ENCODE measurements at places on chromosomes 11 and 22. TPM values are rescaled to one million over a fixed set of nuclear protein-coding genes. Genes with fewer than 3 reads are reported as not detected.

The NXPE1 gene
- not detected for total RNA-seq

GRCh38 chr11:76234416-76235232 lies 28.3 kb upstream of the WNT11 start:
- H3K4me1 ChIP-seq: peaks cover 33% of the 10 kb centered on the region
- peaks cover 30% of the 10 kb centered on the region for H3K27me3 ChIP-seq
- peak; percentile 27 for DNase-seq
- peaks cover 7% of the 10 kb centered on the region for H3K36me3 ChIP-seq
- peak overlapping the region; percentile 97 for H3K4me3 ChIP-seq

GRCh38 chr11:114066046-114066648 lies 6.6 kb downstream of the ZBTB16 start:
- no peak overlapping the region for H3K4me3 ChIP-seq
- no peaks in the 10 kb centered on the region for H3K36me3 ChIP-seq
- peaks cover 3% of the 10 kb centered on the region for H3K27me3 ChIP-seq

GRCh38 chr11:61712846-61713245 lies 32.7 kb downstream of the DAGLA start:
- H3K36me3 ChIP-seq: no peaks in the 10 kb centered on the region

The DNAJB13 gene
- 0.36 TPM for total RNA-seq

GRCh38 chr22:22237521-22237920 lies 7.1 kb upstream of the VPREB1 start:
- H3K27ac ChIP-seq: no peak overlapping the region
- H3K27me3 ChIP-seq: peaks cover 9% of the 10 kb centered on the region
- H3K36me3 ChIP-seq: peaks cover 4% of the 10 kb centered on the region
- H3K4me3 ChIP-seq: no peak overlapping the region
- DNase-seq: no peak

The CRYAB gene
- total RNA-seq: not detected

- H3K36me3 ChIP-seq: peaks cover 5% of the 10 kb centered on the region
- no peak overlapping the region for H3K4me3 ChIP-seq
- no peak overlapping the region for H3K27ac ChIP-seq
- H3K4me1 ChIP-seq: no peaks in the 10 kb centered on the region
- H3K27me3 ChIP-seq: peaks cover 4% of the 10 kb centered on the region
Measured at GRCh38 chr22:49735411-49735900, 92.2 kb downstream of the BRD1 start.

The NPTXR gene
- total RNA-seq: 0.62 TPM

- no peak for DNase-seq
- H3K36me3 ChIP-seq: no peaks in the 10 kb centered on the region
- H3K27me3 ChIP-seq: peaks cover 4% of the 10 kb centered on the region
- H3K4me3 ChIP-seq: no peak overlapping the region
- peaks cover 5% of the 10 kb centered on the region for H3K4me1 ChIP-seq
- no peak overlapping the region for H3K27ac ChIP-seq
Measured at GRCh38 chr22:49267996-49268395, 559.7 kb downstream of the BRD1 start.

The DDTL gene
- 1.4 TPM for total RNA-seq

- DNase-seq: no peak
- H3K27me3 ChIP-seq: no peaks in the 10 kb centered on the region
- no peaks in the 10 kb centered on the region for H3K4me1 ChIP-seq
- H3K36me3 ChIP-seq: peaks cover 5% of the 10 kb centered on the region
Measured at GRCh38 chr11:68714060-68714856, 29.9 kb downstream of the GAL start.

GRCh38 chr11:41256041-41256440 lies 203.4 kb downstream of the LRRC4C start:
- H3K27me3 ChIP-seq: no peaks in the 10 kb centered on the region
- H3K27ac ChIP-seq: no peak overlapping the region
- H3K4me3 ChIP-seq: no peak overlapping the region
- peaks cover 4% of the 10 kb centered on the region for H3K4me1 ChIP-seq

DNA sequence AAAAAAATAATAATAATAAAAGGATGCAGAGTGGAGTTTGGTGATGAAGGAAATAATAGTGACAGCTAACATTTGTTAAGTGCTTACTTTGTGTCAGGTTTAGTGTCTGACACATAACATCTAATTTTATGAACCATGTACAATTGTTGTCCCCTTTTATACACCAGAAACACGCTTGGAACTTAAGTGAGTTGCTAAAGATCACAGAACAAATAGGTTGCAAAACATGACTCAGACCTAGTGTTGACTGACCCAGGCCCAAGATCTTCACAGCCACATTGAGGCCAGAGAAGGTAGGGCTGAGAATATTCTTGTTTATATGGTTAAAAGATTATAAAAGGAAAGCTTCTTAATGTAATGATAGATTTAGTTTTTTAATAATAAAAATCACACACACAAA lies 25.6 kb upstream of the TMEM135 start:
- peaks cover 17% of the 10 kb centered on the region for H3K4me1 ChIP-seq
- no peak overlapping the region for H3K4me3 ChIP-seq
- no peaks in the 10 kb centered on the region for H3K36me3 ChIP-seq
- H3K27ac ChIP-seq: no peak overlapping the region
- H3K27me3 ChIP-seq: no peaks in the 10 kb centered on the region

The PKNOX2 gene
- 41.8 TPM for total RNA-seq

The FGF4 gene
- total RNA-seq: not detected

Measured in endothelial cell (in vitro differentiated cells).